ENCODE measurements at places on chromosomes 7 and 10.

DNA sequence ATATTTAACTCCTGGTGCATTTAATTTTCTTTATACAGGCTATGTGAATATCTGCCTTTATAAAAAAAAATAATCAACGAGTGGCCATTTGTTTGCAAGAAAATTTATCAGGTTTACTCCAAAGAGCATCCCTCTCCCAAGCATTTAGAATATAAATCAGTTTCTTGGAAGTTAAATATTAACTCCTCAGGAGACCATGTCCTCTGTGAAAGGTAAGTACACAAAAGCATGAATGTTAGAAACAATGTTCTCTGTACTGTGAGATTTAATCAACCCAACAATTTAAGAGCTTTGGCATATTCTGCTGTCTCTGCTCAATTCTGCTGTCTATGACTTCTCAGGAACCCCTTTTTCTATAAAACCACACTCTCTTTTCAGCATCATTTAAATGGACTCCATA is 119.3 kb upstream of the LAMB4 start:
- DNase-seq = no peak

DNA sequence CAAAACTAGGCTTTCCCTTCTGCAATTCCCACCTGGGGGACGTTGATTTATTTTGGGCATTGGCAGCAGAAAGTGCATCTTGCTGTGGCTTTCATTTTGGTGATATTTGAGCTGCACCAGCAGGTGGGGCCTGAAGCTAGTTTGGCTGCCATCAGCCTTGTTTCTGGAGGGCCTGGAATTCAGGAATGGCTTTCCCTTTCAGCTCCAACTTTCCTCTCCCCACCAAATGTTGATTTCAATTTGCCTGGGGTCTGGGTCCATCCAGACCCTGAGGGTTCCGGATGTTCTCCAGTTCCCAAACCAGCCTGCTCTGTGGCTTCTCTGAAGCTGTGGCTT is 640.4 kb downstream of the TYW1 start:
- no peak for DNase-seq

GRCh38 chr7:115838829-115839228 is 191.7 kb downstream of the TFEC start:
- no peak for DNase-seq

- DNase-seq = no peak
These were observed 17.1 kb upstream of the EZH2 start for GRCh38 chr7:148901178-148901577.

GRCh38 chr10:10818082-10818481 is 199.6 kb upstream of the CELF2 start:
- no peak for DNase-seq

DNA sequence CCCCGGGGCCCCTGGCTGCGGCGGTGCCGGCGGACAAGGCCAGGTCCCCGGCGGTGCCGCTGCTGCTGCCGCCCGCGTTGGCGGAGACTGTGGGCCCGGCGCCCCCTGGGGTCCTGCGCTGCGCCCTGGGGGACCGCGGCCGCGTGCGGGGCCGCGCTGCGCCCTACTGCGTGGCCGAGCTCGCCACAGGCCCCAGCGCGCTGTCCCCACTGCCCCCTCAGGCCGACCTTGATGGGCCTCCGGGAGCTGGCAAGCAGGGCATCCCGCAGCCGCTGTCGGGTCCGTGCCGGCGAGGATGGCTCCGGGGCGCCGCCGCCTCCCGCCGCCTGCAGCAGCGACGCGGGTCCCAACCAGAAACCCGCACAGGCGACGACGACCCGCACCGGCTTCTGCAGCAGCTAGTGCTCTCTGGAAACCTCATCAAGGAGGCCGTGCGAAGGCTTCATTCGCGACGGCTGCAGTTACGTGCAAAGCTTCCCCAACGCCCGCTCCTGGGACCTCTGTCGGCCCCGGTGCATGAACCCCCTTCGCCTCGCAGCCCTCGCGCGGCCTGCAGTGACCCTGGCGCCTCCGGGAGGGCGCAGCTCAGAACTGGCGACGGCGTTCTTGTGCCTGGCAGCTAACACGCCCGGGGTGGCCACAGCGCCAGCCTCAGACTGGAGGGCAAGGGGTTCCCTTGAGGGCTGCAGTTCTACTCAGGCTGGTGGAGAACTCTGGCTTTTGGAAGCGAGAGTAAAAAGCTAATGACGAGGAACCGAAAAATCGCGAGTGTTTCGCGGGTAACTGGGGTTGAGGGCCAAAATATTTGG is 804 bp downstream of the FRAT1 start:
- peak; percentile 85 for DNase-seq

DNA sequence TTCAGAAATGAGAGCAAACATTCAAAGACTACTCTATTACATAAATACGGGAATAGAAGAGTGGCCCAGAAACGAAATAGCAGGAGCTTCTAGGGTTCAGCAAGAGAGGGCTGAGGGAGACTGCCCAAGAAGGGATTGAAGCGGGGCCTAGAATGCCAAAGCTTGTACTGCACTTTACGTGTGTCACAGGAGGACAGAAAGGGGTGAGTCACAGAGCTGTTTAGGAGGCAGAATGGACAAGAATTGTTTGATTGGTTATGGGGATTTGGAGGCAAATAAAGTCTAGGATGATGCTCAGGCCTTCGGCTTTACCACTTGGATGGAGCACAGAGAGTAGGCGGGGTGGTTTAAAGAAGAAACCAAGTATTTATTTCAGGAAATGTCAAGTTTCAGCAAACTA is 11.3 kb upstream of the FXYD4 start:
- DNase-seq = no peak

DNA sequence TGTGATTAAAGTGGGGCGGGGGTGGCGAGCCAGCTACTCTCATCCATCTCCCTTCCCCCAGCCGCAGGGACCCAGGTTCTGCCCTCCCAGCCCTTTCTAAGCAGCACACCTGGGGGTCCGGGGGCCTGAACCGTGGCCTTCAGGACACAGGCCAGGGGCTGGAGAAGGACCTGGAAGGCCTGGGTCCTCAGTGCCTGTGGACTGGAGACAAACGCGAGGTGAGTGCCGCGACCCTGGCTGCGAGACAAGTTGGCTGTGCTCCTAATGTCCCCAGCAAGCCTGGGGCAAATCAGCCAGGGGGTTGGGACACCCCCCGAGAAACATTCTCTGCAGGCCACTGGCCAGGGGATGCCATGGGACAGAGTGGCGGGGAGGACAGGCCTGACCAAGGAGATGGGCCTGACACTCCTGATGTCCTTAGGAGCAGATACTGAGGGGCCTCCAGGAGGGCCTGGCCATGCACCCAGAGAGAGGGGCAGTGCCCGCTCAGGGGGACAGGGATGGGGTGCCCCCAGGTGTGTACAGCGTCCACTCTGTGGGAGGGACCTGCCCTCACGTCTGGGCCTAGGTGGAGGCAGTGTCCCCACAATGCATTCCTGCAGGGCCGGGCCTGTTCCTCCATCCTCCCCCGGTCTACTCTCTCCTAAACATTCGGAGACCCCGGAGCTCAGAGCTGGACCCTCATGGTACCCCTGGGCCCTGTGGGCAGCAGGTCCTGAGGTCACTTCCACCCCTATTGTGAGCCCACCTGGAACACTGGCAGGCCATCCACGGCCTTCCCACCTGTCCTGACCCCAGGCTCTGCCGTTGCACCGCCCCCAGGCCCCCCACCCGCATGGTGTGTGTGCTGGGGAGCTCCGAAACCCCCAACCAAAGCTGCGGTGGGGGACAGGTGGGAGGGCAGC is 13.1 kb downstream of the BRAT1 start:
- DNase-seq = no peak

DNA sequence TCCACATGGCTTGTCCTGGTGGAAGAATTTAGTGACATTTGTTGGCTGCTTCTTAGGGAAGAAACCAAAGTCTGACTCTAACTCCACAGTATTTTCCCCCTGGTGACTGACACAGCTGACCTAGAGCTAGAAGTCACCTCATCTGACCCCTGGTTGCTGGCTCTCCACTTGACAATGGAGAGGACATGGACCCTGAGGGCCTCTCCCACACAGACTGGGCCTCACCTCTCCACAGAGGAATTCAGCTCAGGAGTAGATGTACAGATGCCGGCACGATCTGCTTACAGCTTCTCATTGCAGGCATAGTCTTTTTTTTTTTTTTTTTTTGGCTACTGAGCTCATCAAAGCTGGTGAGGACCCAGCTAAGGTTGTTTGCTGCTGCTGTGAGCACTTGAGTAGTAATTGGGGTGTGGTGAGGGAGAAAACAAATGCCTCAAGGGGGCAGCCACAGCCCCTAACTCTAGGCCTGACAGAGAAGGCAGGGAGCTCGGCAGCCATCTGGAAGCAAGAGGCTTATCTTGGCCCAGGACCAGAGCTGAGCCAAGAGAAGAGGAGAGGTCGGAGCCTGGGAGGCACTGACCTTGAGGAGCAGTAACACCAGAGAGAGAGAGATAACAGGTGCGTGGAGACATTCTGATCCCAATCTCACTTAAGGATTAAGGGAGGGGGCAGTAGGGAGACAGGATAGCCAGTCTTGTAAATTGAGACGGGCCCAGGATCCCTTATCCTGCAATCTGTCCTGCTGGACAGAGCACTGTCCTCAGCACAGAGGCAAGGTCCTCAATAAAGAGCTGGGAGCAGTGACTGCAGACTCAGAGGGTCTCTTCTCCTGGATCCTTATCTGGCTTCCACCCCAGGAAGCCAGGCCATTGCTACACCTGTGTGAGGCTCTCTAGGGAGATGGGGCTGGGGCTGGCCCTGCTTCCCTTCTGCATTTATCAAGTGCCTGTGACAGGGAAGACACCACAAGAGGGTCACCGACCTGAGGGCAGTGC is 9.4 kb downstream of the PRSS58 start:
- DNase-seq = peak; percentile 1

- no peak for DNase-seq
These were observed 114.7 kb upstream of the AHR start for GRCh38 chr7:17183630-17184328.
